ENCODE measurements at places on chromosomes 7 and 10.

DNA sequence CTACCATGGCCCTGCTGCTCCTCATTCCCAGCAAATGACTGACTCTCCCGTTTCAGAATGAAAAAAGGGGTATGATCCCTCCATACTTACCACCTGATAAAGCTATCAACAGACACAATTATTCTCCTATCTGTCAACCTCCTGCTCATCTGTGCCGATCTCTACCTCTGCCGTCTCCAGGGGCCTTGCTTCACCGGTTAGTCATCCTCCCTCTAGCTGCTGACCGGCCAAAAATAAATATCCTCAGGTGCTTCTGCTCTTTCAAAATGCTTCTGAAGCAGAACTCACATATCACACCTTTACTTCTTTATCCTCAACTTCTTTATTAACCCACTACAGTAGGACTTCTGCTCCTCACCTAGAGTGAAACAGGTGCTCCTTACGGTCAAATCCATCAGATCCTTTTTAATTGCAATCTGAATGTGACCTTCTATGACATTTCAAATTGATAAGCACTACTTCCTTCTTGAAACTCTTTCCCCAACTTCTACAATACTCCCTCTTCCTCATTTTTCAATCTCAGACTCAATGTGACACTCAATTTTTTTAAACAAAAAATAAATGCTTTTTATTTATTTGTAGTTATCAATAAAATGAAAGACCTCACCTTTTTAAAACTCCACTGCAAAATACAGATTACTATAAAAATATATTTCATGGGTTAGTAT is 63.2 kb downstream of the LMBR1 start:
- DNase-seq, result no peak

DNA sequence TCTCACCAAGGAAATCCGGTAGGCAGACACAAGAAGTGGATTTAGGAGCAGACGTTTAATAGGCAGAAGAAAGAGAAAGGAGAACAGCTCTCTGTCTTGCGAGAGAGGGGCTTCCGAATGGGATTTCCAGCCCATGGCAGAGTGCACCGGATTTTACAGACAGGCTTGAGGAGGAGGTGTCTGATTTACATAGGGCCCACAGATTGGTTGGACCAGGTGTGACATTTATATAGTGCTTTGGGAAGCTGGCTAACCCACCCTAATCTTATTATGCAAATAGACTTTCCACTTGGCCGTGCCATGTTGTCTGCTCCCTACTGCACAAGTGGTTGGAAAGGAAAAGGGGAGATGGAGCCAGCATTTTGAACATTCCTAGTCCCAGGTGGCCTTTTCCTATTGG is 57.8 kb downstream of the ANKMY2 start:
- DNase-seq, result peak; percentile 28

DNA sequence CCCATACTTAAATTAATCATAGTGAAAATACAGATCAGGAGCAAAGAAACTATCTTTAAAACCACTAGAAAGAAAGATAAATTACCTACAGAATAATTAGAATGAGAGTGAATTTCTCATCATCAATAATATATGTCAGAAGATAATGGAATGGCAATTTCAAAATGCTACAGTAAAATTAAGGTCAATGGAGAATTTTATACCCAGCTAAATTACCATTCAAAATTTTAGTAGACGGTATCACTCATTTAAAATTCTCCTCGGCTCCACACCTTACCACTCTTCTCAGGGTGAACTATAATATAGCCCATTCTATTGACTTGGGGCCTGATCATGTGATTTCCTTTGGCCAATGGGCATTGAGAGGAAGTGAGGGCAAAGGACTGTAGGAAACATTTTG is 192.5 kb upstream of the TCERG1L start:
- no peak for DNase-seq

- no peak for DNase-seq
Observed at GRCh38 chr10:133379801-133380666, 972 bp downstream of the PAOX start.

DNA sequence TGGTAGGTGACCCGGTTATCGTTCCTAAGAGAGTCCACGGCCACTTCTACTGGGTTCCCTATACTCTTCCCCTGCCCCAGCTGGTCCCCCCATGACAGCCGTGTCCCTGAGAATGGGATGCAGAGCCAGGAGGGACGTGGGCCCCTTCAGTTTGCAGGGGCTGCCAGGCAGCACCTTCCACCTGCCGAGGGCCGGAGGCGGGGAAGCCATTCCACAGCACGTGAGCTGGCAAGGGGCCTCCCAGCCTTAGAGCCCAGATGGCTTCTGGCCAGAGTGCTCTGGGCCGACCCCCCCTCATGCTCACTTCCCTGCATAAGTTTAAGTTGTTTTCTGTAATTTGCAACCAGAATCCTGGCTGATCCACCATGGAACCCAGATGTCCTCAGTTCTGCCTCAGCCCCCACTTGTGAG is 39.0 kb downstream of the DIP2C start:
- no peak for DNase-seq

GRCh38 chr7:124799448-124799847 is 33.9 kb upstream of the GPR37 start:
- DNase-seq, result no peak

DNA sequence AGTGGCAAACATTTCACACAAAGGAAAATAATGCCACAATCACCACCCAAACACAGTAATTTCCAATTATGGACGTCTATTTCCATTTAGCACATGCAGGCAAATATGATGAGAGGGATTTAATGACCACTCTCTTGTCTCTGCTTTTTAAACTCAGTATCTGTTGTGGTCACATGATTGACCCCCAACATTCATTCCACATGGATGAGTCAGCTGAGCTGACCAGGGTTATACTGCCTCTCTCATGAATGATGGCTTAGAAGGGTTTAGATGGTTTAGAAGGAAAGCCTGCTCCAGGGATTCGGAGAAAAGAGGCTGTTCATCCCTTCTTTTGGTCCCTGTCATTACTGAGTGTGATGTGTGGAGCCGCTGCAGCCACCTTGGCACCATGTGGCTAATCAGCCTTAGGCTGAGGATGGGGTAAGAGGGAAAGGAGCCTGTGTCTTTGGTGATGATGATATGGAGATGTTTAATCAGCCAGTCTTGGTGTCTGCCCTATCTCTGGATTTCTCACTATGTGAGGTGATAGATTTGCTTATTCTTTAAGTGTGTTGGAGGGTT is 38.2 kb upstream of the JAKMIP3 start:
- no peak for DNase-seq

DNA sequence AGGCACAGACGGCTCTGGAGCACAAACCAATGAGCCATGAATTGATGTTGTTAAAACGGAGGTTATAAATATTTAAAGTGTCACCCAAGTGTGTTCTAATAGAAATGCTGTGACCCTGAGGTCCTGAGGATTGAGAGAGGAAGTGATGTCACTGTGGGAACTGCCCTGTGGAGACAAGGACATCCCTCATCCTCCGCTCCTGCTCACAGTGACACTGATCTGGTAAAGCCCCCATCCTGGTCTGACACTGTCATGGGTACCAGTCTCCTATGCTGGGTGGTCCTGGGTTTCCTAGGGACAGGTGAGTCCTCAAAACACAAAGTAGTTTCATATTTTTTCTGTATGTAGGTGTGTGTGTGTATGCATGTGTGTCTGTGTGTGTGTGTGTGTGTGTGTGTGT is 237.9 kb upstream of the PRSS1 start:
- no peak for DNase-seq

DNA sequence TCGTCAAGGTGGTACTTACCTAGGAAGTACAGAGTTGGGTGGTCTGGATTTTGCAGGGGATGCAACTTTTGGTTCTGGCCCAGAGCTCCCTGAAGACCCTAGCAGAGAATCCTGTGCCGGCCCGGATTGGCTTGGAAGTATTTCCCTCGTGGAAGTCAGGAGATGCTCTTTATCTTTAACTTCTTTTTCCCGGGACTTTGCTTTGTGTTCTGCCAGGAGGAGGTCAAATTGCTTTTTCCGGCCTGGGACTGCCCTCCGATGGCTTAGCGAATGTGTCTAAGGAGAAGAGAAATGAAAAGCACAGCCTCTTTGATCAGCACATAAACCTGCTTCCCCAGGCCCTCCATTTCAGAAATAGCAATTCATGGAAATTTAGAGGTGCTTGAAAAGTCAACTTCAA is 57.0 kb upstream of the EFCAB10 start:
- DNase-seq, result no peak

DNA sequence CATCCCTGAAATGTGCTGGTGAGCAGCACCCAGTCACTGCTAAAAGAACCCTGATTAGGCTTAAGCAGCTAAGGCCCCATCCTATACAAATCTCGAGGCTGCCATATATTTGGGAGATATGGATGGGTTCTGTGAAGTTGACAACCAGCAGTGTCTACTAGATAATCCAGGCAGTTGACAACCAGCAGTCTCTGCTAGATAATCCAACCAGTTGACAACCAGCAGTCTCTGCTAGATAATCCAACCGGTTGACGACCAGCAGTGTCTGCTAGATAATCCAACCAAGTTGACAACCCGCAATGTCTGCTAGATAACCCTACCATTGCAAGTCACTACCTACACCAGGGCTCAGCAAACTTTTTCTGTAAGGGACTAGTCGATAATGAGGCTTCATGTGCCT is 58.3 kb upstream of the KDM7A start:
- DNase-seq, result no peak

DNA sequence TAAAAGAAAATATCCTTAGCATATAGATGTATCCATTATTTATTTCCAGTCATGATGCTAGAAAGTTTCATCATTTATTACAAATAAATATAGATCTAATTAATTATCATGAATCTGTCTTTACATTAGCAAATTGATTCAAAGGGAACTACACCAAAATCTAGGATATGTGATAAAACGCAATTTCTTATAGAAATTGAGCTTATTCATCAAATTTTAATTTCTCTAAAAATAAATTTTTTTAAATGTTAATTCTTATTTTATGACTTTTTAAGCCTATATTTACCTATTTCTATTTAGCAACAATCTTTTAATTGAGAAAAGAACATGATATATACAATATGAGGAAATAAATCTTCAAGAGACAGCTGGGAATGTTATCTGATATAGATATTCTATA is 34.0 kb upstream of the ING3 start:
- DNase-seq, result no peak

DNA sequence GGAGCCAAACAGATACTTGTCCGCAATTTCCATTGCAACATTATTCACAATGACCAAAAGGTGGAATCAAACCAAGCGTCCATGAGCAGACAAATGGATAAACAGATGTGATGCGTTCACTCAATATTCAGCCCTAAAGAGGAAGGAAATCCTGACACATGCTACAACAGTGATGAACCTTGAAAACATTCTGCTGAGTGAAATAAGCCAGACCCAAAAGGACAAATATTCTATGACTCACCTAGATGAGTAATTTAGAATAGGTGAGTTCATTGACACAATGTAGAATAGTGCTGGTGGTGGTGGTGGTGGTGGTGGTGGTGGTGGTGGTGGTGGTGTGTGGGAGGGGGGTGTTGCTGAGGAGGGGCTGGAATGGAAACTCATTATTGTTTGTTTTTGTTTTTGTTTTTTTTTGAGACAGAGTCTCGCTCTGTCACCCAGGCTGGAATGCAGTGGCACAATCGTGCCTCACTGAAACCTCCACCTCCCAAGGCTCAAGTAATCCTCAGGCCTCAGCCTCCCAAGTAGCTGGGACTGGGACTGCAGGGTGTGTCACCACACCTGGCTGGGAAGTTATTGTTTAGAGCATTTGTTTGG is 28.6 kb downstream of the SMKR1 start:
- no peak for DNase-seq

- DNase-seq, result no peak
Observed at GRCh38 chr7:74191231-74191630, 17.1 kb downstream of the EIF4H start.

- no peak for DNase-seq
Observed at GRCh38 chr7:3778345-3778744, 477.3 kb downstream of the SDK1 start.

DNA sequence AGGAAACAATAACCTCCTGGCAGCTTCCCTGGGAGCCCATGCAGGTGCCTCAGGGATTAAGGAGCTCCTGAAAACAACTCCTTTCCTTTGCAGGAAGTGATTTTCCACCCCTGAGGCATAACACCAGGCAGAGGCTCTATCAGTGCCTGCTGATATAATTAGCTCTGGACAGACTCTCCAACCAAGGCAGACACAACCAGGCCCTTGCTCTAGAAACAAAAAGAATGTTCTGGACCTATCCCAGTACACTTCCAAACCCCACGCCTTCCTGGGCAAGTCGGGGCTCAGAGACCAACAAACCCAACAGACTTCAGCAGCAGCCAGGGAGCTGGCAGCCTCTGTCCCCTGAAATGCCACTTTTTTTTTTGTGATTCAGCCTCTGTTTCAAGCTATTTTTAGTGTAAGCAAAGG is 247.1 kb downstream of the KCNMA1 start:
- no peak for DNase-seq

DNA sequence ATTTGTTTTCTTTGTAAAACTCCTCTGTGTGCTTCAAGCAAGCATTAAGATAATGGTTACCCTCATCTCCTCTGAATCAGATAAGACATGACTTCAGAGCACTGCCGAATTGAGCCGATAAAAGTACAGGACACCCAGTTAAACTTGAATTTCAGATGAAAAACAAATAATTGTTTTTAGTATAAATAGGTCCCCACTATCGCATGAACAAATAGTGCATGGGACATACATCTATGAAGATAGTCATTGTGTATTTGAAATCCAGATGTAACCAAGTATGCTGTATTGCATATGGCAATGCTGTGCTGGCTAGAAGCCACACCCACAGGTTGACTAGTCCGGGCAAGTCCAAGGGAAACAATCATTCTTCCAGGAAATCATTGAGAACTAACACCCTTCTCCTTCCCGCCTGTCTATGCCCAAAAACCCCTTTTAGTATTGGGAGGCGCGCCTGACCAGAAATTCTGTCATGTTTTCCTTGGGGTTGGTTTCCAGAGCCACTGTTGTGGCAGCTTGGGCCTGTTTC is 12.6 kb upstream of the FGFR2 start:
- no peak for DNase-seq

DNA sequence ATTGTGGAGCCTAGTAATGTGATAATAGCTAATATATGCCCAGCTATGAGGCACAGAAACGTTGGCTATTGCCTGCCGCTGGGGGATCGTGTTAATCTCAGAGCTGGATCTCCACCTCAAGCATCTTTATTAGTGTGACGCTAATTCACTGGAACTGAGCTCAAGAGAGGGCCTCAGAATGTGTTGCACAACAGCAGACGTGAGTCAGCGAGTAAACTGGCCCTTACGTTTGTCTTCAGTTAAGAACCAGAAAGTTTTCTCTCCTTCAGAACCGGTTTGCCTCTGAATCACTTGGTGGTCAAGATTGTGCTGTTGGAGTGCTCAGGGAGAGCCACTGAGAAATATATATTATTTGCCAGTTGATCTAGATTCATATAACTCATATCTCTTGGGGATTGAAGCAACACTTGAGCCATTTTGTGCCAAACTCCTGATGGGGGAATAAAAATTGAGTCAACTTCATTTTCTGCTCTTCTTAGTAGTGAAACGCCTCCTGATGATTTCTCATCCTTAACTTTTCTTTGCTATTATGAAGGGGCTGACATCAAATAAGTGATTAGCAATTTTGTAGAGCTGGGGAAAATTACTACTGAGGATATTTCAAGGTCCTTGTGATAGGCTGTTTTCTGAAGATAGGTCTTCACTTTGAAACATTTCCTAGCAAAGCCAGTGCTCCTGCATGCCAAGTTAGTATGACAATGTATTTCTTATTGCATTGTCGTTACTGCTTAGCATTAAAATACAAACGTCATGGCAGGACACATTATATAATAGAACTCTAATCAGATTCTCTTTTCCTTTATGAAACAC is 22.3 kb downstream of the BZW2 start:
- DNase-seq, result no peak

Data from dorsolateral prefrontal cortex (tissue), 122 donors.